ENCODE measurements at places on chromosomes 1 and 21.

- no peak for DNase-seq
Observed at GRCh38 chr1:151549199-151549598, 9.1 kb downstream of the TUFT1 start.

- DNase-seq, result no peak
Observed at GRCh38 chr21:22342889-22343288, 1344.7 kb downstream of the NCAM2 start.

DNA sequence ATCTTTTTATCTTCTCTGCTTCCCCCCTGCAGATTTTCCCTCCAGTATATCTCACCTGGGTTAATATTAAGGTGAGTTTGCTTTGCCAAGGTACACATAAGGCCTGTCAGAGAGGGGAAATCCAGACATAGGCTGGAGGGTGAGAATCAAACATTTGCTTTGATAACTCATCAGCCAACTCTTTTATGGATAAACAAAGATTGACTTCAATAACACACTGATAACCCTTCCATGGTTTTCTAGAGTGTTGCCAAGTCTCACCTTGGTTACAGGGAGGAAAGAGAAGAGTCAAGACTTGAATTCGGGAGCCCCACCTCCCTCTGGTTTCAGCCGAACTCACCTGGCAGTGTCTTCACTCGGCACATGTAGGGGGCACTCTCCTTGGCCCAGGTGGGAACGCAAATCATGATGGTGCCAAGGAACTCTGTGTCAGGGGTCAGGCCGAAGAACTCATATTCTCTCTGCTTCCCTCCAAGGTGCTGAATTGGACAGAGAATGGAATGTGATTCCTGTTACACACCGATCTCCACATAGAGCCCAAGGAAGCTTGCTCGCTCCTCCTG is 15.1 kb downstream of the IL22RA1 start:
- DNase-seq, result no peak

GRCh38 chr1:205947024-205947423 is 3.8 kb upstream of the SLC26A9 start:
- no peak for DNase-seq

GRCh38 chr1:160083968-160084770 is 2.8 kb downstream of the KCNJ9 start:
- peak; percentile 86 for DNase-seq

GRCh38 chr1:23913212-23913880 is at the start of gene CNR2:
Gene CNR2 (minus strand): TSS chr1:23913362. CDS start chr1:23875617, 37,745 bp downstream.
- DNase-seq, result peak; percentile 26

Measured in transverse colon (tissue), 4 donors.